ENCODE measurements at places on chromosomes 12 and 14.

DNA sequence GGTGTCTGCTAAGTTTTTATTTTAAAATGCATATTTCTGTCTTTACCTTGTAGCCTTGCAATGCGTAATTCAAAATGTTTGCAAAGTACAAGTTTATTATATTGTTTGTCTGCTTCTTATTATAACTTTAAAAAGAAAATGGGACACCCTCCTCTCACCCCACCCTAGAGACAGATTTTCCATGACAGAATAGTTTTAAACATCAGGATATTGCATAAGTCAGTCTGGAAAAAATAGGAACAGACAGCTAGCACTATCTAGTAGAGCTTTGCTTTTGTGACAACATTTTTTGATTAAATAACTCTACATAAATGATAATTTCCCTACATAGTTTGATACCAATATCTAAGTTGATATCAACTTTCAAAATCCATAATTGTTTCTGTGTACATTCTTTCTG is 71.3 kb downstream of the PDE3A start:
- no peak for DNase-seq
- H3K4me3 ChIP-seq = no peak overlapping the region
- H3K4me1 ChIP-seq = peaks cover 4% of the 10 kb centered on the region
- H3K36me3 ChIP-seq = no peaks in the 10 kb centered on the region

- H3K4me3 ChIP-seq = no peak overlapping the region
- H3K36me3 ChIP-seq = no peaks in the 10 kb centered on the region
- H3K27ac ChIP-seq = no peak overlapping the region
- no peaks in the 10 kb centered on the region for H3K27me3 ChIP-seq
These were observed 505.0 kb downstream of the SLC16A7 start for GRCh38 chr12:60100852-60101251.

DNA sequence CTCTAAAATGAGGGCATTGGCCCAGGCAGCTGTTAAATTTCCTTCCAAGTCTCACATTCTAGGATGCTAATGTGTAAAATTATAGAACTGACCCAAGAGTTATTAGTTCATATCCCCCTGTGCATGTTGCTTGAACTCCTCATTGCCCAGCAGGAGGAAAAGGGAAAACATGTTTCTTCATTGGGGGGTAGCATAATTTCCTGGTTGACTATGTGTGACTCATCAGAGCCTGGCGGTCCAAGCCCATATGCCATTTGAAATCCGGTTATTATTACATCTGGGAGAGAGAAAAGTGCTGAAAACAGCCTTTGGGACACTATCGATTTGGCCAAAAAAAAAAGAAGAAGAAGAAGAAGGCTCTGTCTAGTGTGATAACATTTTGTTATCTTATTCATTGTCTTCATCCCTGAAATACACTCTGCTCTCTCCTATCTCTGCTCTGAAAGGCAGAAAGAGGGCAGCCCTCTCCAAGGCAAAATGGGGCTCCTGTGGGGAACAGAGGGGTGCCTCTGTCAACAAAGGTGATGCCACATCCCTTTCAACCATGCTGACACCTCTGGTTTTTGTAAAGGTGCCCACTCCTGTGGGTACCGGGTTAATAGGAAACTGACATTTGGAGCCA is 114.2 kb downstream of the DAD1 start:
- no peaks in the 10 kb centered on the region for H3K27me3 ChIP-seq
- DNase-seq = no peak
- H3K4me3 ChIP-seq = no peak overlapping the region
- peaks cover 4% of the 10 kb centered on the region for H3K4me1 ChIP-seq

GRCh38 chr12:30002677-30003076 is 218.9 kb upstream of the TMTC1 start:
- H3K27me3 ChIP-seq = no peaks in the 10 kb centered on the region
- H3K4me1 ChIP-seq = no peaks in the 10 kb centered on the region
- no peak overlapping the region for H3K27ac ChIP-seq
- H3K4me3 ChIP-seq = no peak overlapping the region
- H3K36me3 ChIP-seq = no peaks in the 10 kb centered on the region

DNA sequence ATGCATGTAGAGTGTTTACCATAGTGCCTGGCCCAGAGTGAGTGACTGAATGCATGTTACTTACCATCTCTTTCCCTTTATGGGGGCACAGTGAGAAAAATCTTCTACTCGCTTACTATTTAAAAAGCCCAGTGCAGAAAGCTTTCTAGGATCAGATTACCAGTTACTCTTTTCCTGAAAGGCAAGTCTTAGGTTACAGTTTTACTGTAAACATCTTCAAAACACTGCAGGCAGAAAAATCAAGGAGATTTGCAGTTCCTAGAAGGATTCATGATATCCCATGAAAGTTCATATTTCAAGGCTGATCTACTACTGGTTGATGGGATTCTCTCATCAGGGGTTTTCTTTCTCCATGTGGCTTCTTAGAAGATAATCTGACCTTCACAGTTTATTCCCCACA is 29.3 kb upstream of the DAAM1 start:
- no peak overlapping the region for H3K4me3 ChIP-seq
- no peaks in the 10 kb centered on the region for H3K27me3 ChIP-seq
- DNase-seq = no peak
- no peaks in the 10 kb centered on the region for H3K36me3 ChIP-seq
- no peak overlapping the region for H3K27ac ChIP-seq
- no peaks in the 10 kb centered on the region for H3K4me1 ChIP-seq

- no peak overlapping the region for H3K4me3 ChIP-seq
- H3K27ac ChIP-seq = no peak overlapping the region
- DNase-seq = no peak
- no peaks in the 10 kb centered on the region for H3K36me3 ChIP-seq
These were observed 177.8 kb downstream of the PRKD1 start for GRCh38 chr14:29749829-29750228.

- no peaks in the 10 kb centered on the region for H3K27me3 ChIP-seq
- peaks cover 3% of the 10 kb centered on the region for H3K4me1 ChIP-seq
- H3K36me3 ChIP-seq = no peaks in the 10 kb centered on the region
- no peak overlapping the region for H3K27ac ChIP-seq
- H3K4me3 ChIP-seq = no peak overlapping the region
These were observed 49.0 kb downstream of the IFT43 start for GRCh38 chr14:76034566-76034965.

GRCh38 chr12:75568393-75568792 is 57.0 kb upstream of the KRR1 start:
- H3K27me3 ChIP-seq = no peaks in the 10 kb centered on the region
- no peak for DNase-seq
- no peak overlapping the region for H3K4me3 ChIP-seq

DNA sequence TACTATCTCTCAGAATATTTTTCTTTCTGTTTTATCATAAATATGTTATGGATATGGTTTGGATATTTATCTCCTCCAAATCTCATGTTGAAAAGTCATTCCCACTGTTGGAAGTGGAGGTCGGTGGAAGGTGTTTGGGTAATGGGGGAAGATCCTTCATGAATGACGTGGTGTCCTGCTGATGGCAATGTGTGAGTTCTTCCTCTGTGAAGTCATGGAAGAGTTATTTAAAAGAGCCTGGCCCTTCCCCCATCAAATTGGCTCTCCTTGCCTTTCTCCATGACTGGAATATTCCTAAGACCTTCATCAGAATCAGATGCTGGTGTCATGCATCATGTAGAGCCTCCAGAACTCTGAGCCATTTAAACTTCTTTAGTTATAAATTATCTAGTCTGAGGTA is 1291.6 kb downstream of the FSCB start:
- peak; percentile 73 for DNase-seq
- H3K27ac ChIP-seq = no peak overlapping the region
- no peaks in the 10 kb centered on the region for H3K36me3 ChIP-seq
- H3K4me1 ChIP-seq = no peaks in the 10 kb centered on the region
- no peaks in the 10 kb centered on the region for H3K27me3 ChIP-seq
- no peak overlapping the region for H3K4me3 ChIP-seq

DNA sequence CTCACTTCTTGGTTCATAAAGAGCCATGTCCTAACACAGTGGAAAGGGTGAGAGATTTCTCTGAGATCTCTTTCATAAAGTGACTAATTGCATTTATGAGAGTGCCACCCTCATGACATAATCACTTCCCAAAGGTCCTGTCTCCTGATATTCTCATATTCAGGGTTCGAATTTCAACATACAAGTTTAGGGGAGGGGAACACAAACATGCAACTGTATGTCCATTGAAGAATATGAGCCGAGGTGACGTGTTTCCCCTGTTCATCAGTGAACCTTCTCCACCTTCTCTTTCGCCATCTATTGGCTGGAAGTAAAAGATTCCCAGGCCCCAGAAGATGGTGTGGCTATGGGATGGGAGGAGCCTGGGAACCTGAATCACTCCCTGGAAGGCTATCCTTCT is 354.2 kb upstream of the ATP2B1 start:
- H3K4me3 ChIP-seq = no peak overlapping the region
- H3K27ac ChIP-seq = no peak overlapping the region
- H3K36me3 ChIP-seq = no peaks in the 10 kb centered on the region
- H3K27me3 ChIP-seq = no peaks in the 10 kb centered on the region
- no peaks in the 10 kb centered on the region for H3K4me1 ChIP-seq

GRCh38 chr14:39939023-39939422 is 506.8 kb upstream of the FBXO33 start:
- no peaks in the 10 kb centered on the region for H3K27me3 ChIP-seq
- peak; percentile 28 for DNase-seq
- no peaks in the 10 kb centered on the region for H3K4me1 ChIP-seq
- H3K36me3 ChIP-seq = no peaks in the 10 kb centered on the region
- no peak overlapping the region for H3K27ac ChIP-seq

DNA sequence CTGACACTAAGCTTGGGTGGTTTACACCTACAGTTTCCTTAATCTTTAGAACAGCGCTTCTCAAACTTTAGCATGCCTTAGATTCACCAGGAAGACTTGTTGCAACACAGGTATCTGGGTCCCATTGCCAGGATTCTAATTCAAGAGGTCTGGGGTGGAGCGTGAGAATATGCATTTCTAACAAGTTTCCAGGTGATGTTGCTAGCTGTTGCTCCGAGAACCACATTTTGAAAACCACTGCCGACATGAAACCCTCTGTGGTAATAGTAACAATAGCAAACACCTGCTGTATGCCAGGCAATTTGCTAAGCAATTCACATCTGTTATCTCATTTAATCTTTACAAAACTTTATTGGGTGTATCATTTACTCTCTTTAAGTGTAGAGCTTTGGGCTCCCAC is 58.6 kb downstream of the TRHDE start:
- no peak overlapping the region for H3K4me3 ChIP-seq
- H3K4me1 ChIP-seq = no peaks in the 10 kb centered on the region
- DNase-seq = no peak

DNA sequence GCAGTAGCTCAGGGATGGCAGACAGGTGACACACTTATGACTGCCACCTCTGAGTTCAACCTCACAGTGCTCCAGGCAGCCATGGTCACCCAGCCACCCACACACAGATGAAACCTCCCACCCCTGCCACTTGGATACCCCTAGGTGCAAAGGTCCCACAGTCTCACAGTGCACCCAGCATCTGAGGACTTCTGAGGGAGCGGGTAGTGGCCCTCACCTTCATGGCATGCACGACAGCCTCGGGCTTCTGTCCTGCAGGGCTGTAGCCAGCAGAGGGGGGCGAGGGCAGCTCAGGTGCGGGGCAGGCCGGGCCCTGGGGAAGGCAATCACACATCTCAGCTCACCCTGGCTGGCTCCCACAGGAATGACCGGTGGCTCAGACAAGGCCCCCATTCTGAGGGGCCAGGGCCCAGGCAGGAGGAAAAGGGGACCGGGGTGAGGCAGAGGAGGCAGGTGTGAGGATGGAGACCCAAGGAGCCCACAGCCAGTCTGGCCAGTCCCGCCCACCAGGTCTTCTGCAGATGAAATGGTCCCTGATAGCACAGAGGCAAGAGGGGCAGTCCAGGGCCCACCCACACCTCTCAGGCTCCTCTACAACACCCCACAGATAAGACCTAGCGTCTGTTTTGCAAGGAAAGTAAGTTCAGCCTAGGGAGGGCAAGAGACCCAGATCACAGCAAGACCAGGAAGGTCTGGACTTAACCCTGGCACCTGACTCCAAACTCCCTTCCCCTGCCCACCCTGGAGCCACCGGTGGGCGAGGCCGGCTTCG is 35.8 kb downstream of the CCNK start:
- no peak overlapping the region for H3K4me3 ChIP-seq
- no peaks in the 10 kb centered on the region for H3K36me3 ChIP-seq
- H3K27ac ChIP-seq = no peak overlapping the region
- no peak for DNase-seq
- H3K4me1 ChIP-seq = no peaks in the 10 kb centered on the region

GRCh38 chr12:15152456-15152855 is 68.8 kb downstream of the RERG start:
- no peak for DNase-seq
- H3K4me3 ChIP-seq = no peak overlapping the region
- H3K36me3 ChIP-seq = no peaks in the 10 kb centered on the region
- no peaks in the 10 kb centered on the region for H3K27me3 ChIP-seq

DNA sequence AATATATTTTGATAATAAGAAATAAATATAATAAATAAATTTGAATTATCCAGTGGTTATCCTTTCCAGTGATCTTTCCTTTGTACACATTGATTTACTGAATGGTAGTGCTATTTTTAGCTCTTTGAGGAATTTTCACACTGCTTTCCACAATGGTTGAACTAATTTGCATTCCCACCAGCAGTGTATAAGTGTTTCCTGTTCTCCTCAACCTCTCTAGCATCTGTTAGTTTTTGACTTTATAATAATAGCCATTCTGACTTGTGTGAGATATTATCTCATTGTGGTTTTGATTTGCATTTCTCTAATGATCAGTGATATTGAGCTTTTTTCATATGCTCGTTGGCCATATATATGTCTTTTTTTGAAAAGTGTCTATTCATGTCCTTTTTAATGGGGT is 333.7 kb downstream of the RAD51B start:
- DNase-seq = no peak
- H3K27me3 ChIP-seq = no peaks in the 10 kb centered on the region
- H3K36me3 ChIP-seq = no peaks in the 10 kb centered on the region
- H3K4me3 ChIP-seq = no peak overlapping the region
- no peak overlapping the region for H3K27ac ChIP-seq

DNA sequence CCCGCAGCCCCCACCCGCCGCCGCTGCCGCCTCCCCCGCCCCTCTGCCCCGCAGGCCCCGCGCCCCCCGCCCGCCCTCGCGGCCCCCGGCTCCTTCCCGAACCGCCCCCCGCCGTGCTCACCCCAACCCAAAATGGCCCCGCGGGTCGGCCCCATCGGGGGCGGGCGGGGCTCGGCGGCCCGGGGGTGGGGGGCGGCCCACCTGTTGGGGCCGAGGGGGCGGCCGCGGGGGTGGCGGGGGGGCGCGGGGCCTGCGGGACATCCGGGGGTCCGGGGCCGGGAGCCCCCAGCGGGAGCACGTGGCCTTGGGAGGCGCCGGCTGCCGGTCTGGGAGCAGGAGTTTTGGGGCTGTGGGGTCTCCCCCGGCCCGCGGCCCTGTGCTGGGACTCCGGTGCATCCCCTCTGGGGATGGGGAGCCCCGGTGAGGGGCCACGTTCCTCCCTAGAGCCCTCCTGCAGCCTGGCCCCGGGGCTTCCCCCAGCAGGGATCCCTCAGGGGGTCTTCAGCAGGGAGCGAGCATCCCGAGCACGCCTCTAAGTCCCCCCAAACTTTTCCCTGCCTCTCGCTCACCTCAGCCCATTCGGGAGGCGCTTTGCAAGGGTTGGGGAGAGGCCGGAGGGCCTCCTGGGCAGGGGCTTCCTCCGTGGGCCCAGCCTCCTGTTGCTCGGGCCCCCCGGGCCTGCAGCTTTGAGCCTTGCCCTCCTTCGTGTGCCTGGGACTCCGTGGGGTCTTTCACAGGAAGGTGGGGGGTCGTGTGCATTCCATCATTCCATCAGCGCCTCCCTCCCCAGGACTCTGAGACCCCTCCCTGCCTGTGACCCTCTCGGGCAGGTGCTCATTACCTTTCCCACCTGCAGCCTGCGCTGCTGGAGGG is 710 bp downstream of the MTA1 start:
- no peak for DNase-seq
- no peaks in the 10 kb centered on the region for H3K27me3 ChIP-seq

All from mesendoderm (in vitro differentiated cells).